ENCODE measurements at places on chromosomes 5 and 9.

- no peak for DNase-seq
Measured at GRCh38 chr5:35921930-35922329, 16.5 kb downstream of the CAPSL start.

- DNase-seq, result no peak
Measured at GRCh38 chr5:167064198-167064776, 1227.2 kb upstream of the WWC1 start.

DNA sequence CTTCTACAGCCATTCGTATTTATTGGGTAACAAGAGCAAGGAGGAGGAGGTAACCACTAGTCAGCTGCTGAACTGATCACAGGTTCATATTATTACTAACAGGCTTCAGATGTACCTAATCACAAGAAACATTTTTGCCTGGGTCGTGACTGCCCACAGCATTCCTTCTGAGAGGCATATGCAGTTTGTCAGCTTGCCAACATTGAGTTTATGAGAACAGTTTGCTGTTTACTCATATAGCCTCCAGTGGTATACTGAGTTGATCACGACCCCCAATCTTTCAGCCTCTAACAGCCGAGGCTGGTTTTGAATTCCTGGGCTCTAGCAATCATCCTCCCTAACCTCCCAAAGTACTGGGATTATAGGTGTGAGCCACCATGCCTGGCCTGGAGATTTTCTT is 693.6 kb downstream of the TLE1 start:
- DNase-seq, result no peak

DNA sequence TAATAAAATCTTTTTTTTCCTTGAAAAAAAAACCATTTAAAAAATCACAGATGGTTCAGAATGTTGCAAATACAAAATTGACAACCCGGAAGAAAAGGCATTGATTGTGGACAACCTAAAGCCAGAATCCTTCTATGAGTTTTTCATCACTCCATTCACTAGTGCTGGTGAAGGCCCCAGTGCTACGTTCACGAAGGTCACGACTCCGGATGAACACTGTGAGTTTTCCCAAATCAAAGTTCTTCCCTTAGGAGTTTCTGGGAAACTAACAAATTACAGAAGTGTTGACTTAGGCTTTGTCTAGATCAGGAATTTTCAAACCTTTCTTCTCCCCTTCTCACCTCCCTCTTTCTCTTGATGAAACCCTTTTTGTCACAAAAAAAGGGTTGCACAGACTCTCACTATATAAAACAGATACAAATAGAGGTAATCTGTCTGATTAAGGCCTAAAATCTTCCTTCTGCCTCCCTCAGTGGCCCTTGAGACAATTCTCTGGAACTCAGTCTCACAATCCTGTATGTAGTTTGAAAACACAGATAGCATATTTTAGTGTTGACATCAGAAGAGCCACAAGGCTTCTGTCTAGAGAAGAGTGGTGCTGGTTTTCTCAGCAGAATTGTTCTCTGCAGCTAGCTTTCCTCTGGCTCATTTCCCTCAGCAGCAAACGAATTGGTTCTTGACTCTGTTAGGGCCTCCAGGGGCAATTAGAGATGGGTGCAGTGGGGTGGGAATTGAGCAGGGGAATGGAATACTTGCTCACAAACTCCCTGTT is 79.5 kb downstream of the OSMR start:
- DNase-seq, result no peak

DNA sequence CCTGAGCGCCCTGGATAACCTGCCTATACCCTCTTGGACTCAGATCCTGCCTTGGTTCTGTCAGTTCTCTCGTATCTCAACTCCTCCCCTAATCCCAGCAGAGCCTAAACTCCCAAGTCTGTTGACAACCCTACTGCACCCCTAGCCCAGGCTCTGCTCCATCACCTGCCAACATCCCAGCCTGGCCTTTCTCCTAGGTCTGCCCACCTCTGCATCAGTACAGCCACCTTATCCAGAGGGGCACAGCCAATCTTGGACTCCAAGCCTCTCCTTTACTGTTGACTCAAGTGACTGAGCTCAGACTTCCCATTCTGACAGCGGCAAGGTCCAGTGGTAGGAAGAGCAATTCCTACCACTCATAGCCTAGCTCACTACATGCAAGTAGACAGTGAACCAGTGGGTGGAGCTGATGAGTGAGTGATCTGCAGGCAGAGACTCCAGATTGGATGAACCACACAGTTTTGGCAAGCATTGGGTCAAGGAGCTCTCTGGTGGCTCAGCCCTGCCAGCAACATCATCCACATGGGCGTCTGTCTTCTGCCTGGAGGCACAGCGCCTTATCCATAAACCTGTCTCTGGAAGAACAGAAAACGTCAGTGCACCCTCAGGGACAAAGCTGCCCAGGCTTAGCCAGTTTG is 26.5 kb downstream of the TRMO start:
- DNase-seq, result no peak

Measured in stimulated activated naive CD4-positive, alpha-beta T cell treated with Interleukin-2 at 50 U/mL for 16 hours (primary cell).